ENCODE measurements at places on chromosomes 2 and 18. TPM values are rescaled to one million over a fixed set of nuclear protein-coding genes. Genes with fewer than 3 reads are reported as not detected.

DNA sequence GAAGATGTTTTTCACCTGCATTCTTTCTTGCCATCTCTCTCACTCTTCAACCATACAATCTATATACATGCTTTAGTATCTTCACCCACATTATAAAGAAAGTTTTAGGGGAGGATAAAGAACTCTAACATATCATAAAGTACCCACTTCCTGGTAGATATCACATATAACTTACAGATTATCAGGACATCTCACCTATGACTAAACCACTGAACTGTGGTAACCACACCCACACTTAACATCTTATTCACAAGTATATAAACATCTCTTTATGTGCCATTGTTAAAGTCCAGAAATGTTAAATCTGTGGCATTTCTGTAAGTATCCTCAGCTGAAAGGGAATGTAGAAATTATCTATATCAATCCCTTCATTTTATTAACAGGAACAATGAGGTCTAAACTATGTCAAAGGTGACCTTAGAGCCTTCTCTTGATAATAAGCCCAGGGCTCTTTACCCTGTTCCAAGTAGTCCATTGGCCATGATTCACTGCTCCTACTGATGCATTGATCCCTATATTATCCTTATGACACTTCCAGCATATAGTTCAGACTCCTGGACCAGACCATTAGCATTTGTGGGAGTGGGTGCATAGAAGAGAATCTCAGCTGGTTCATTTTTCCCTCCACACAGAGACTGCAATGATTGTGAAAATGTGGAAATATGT is 182.4 kb downstream of the SUCLG1 start:
- DNase-seq, result no peak

GRCh38 chr2:99112617-99113016 is 28.9 kb upstream of the C2orf15 start:
- no peak for DNase-seq

DNA sequence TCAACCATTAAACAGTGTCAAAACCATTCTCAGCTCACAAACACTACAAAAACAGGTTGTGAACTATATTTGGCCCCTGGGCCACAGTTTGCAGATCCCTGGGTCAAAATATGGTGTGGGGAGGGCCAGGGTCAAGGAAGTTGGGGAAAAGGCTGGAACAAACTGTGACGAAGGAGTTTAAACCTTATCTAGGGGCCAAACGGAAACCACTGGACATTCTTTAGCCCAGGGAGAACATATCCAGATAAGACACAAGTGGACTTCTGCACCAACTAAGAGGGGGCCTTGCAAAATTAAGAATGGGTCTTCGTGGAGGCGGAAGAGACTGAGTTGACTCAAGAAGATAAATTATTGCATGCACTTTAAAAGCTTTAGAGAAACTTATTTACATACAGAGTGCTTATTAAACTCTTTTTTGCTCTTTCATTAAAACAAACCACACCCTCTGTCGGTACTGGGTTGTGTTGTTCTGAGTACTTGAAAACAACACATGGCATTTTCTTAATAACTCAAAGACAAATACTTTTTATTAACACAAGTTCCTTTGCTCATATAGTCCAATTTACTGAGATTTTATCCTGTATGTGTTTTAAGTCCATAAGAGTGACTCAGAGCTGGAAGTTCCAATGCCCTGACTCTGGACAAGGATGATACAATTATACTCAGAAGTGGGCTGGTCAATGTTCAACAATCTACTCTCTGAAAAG is 5.3 kb upstream of the ASAP2 start:
- no peak for DNase-seq

DNA sequence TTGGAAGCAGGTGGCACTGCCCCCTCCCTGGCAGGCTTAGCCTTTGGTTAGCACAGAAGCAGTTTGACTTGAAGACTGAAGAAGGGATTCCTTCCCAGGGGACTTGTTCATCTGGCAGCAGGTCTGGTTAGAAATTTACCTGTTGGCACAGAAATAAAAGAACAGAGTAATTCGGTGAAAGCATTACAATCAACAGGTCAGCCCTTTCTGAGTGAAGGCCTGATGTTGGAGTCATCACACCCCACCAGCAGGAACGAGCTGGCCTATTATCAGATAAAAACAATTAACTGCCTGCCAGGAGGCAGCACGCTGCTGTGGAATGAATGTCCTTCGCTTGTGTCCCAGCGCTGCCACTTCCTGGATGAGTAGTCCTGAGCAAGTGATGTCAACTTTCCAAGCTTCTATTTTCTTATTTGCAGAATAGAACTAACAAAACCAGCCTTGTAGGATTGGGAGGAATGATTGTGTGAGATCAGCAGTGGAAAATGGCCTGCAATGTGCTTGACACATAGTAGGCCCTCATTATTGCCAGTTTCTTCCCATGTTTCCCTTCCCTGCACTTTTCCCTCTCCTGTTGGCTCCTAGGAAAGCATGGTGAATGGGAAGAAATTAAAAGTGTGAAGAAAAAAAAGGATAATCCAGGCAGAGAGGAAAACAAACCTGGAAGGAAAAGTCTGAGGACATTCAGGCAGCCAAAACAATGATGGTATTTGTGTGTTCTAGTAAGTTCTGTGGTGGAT is 29.0 kb downstream of the LGALSL start:
- DNase-seq, result no peak

GRCh38 chr2:15511686-15512085 is 49.4 kb downstream of the NBAS start:
- DNase-seq, result no peak

Gene BOLL
- polyA plus RNA-seq, result 1.3 TPM

Gene CREG2
- 4.0 TPM for polyA plus RNA-seq

Gene SLC1A4
- polyA plus RNA-seq, result 12.9 TPM

Gene CNTNAP5
- 0.57 TPM for polyA plus RNA-seq

DNA sequence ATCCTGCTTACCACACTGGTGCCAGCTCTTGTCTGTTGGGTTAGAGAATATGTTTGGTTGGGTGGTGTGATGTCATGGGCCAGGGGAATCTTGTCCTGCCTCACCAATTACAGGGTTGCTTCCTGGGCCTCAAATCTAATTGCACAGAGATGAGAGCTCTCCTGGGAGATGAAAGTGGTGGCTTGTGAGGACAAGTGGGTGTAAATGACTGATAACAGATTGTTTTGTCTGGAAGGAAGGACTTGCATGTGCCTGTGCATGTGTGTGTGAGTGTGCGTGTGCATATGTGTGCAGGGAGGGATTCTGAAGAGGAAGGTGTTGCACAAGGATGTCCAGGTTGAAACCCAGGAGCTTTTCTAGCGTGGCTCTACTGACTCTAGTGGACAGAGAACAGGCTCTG is 271.9 kb downstream of the LOXHD1 start:
- no peak for DNase-seq

Gene GCKR
- polyA plus RNA-seq, result 0.30 TPM

GRCh38 chr2:101140978-101141655 is 10.1 kb downstream of the TBC1D8 start:
- no peak for DNase-seq

Measured in muscle of arm (tissue), 14 donors.